SW 1271 (cell line): ENCODE measurements at places on chromosomes 12 and 14.

- no peak for DNase-seq
These were observed 241.6 kb upstream of the NOVA1 start for GRCh38 chr14:26839481-26839880.

- DNase-seq: no peak
These were observed 9.9 kb upstream of the PTHLH start for GRCh38 chr12:27982385-27982784.

GRCh38 chr14:72463291-72463866, 430.5 kb downstream of the DPF3 start:
- DNase-seq: no peak

GRCh38 chr12:131774576-131775391, 53.4 kb upstream of the MMP17 start:
- no peak for DNase-seq

- DNase-seq: peak; percentile 96
These were observed 16.9 kb downstream of the ASB2 start for GRCh38 chr14:93959239-93960107.
